H1 (cell line): ENCODE measurements at places on chromosomes 5 and 9. TPM values are rescaled to one million over a fixed set of nuclear protein-coding genes. Genes with fewer than 3 reads are reported as not detected.

- H3K36me3 ChIP-seq: no peaks in the 10 kb centered on the region
- no peak overlapping the region for H3K27ac ChIP-seq
- no peaks in the 10 kb centered on the region for H3K27me3 ChIP-seq
- DNase-seq: no peak
- H3K4me1 ChIP-seq: no peaks in the 10 kb centered on the region
These were observed 709.3 kb upstream of the RGMB start for GRCh38 chr5:98064118-98064685.

DNA sequence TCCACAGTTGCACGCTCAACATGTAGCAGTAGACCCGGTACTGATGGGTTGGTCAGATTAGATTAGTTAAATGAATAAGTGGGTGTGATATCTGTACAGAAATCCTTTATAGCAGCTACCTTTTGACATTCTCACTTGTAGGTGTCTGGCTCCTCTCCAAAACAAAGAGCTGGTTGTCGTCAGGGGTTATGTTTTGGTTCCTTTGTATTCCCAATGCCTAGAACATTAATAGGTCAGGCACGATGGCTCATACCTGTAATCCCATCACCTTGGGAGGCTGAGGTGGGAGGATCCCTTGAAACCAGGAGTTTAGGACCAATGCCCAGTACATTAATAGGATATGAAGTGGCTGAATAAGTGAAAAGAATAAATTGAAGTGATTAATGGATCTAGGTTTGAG, 182.1 kb downstream of the SNCAIP start:
- H3K36me3 ChIP-seq: no peaks in the 10 kb centered on the region
- H3K27ac ChIP-seq: no peak overlapping the region
- no peak overlapping the region for H3K4me3 ChIP-seq
- no peak for DNase-seq
- H3K4me1 ChIP-seq: no peaks in the 10 kb centered on the region

GRCh38 chr9:13857521-13857920, 456.4 kb downstream of the NFIB start:
- no peak overlapping the region for H3K27ac ChIP-seq
- peaks cover 6% of the 10 kb centered on the region; the same call in 1 of the 2 replicates for H3K4me1 ChIP-seq
- H3K4me3 ChIP-seq: no peak overlapping the region
- no peak for DNase-seq

DNA sequence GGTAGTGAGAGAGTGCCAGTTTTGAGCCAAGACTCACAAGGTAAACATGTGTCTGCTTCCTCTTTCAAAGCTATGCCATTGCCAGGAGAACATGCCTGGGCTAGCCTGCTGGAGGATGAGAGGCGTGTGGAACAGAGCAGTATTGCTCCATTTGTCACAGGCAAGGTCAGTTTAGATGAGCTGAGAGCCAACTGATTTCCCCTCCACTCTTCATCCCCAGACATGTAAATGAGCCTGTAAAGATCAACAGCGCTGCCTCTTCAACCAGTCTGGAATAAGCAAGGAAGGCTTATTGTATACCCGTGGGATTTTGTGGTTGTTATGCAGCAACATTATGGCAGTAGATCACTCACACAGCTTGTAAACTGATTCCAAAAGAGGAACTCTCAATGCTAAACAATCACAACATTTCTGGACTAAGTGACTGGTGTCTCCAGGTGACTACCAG, 8.2 kb upstream of the GDNF start:
- H3K27ac ChIP-seq: no peak overlapping the region
- H3K36me3 ChIP-seq: no peaks in the 10 kb centered on the region
- no peak for DNase-seq
- peaks cover 12% of the 10 kb centered on the region for H3K4me1 ChIP-seq
- no peaks in the 10 kb centered on the region; the same call in 1 of the 2 replicates for H3K27me3 ChIP-seq

GRCh38 chr5:22678886-22679285, 174.3 kb downstream of the CDH12 start:
- H3K27me3 ChIP-seq: no peaks in the 10 kb centered on the region
- H3K36me3 ChIP-seq: no peaks in the 10 kb centered on the region
- H3K4me3 ChIP-seq: no peak overlapping the region
- H3K4me1 ChIP-seq: no peaks in the 10 kb centered on the region
- H3K27ac ChIP-seq: no peak overlapping the region
- DNase-seq: no peak

DNA sequence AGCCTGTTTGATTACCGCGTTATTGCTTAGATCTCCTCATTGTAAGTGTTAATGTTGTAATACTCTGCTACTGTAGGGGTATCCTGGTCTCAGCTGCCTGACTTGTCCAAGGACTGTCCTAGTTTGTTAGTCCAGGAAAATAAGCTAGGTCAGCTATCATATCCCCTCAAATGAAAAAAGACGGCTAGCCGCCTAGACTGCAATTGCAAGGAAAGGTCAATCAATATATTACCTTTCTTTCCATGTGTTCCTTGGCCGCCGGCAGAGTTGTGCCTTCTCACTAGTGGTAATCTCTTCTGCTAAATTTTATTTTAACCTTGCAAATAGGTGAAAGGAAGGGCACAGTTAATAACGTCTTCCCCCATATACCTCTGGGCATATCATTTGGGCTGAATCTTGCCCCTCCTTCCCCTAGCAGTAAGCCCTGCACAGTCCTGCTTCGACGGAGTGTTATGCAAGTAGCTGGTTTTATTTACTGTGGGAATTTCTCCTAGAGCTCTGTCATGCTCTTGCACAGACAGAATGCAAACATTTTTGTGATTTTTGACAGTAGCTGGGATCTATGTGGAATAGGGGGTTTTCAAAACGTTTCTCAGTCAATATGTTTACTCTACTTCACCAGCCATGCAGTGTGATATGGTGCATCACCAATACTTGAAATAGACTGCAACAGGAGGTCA, 288.5 kb downstream of the MAST4 start:
- no peaks in the 10 kb centered on the region for H3K36me3 ChIP-seq
- no peaks in the 10 kb centered on the region for H3K27me3 ChIP-seq
- no peak overlapping the region for H3K4me3 ChIP-seq
- H3K4me1 ChIP-seq: no peaks in the 10 kb centered on the region

DNA sequence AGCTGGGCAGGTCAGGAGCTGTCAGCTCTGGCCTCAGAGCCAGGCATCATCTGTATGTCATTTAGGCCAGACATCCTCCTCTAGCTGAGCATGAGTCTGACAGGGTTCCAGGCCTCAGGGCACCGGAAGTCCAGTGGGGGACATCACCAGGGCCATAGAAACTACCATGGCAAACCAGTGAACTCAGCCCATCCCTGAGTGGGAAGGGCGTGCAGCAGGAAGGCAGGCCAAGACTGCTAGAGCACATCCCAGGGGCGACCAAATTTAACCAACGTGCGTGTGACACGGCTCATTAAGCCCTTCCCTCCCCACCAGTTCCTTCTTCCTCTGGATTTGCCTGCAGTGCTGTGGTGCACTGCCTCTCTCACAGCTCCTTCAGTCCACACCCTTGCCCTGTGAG, 75.9 kb downstream of the COL27A1 start:
- no peak for DNase-seq
- no peaks in the 10 kb centered on the region for H3K27me3 ChIP-seq
- H3K36me3 ChIP-seq: no peaks in the 10 kb centered on the region

DNA sequence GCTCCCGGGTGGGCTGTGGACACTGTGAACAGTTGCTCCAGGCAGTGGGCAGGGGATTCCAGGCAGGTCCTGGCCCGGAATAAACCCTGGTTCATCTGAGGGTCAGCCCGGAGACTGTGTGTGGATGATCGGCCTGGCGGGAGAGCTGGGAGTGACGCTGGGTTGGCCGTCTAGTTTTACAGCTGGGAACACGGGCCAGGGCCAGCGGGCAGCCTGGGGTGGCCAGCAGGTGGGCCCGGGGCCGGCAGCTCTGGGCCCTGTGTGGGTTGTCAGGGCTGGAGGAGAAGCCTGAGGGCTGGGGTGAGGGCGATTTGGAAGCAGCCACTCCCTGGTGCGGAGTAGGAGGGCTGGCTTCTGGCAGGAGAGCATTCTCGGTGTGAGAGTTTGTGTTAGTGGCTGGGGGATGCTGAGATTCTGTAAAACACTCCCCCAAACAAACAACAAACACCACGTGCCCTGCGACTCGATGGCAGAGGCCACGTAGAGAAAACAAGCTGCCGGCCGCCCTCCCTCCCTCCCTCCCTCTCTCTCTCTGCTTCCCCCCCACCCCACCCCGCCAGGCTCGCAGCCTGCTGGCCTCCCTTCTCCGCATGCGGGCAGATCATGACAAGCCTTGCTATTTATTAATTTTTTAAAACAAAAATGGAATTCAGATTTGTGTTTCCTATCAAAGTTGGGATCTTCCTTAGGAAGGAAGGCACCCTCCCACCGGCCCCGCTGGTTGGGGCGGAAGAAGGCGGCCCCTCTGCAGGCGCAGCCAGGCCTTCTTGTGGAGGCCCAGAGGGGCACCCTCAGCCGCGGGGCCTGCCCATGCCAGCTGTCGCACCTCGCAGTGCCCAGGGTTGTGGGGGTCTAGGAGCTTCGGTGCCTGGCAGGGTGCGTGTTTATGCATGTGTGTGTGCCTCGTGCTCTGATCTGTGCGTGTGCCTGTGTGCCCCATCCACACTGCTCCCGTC, 49.5 kb downstream of the RXRA start:
- H3K4me3 ChIP-seq: no peak overlapping the region
- no peak overlapping the region; the same call in 1 of the 2 replicates for H3K27ac ChIP-seq
- peaks cover 20% of the 10 kb centered on the region for H3K4me1 ChIP-seq
- no peak for DNase-seq
- H3K27me3 ChIP-seq: no peaks in the 10 kb centered on the region

The IL33 gene
- not detected in 2 replicates for total RNA-seq

The SPINK4 gene
- total RNA-seq: not detected in 2 replicates
